ENCODE measurements at places on chromosomes 3 and 15. TPM values are rescaled to one million over a fixed set of nuclear protein-coding genes. Genes with fewer than 3 reads are reported as not detected.
A peak's percentile ranks its signal among the peaks of the same experiment; 100 is the strongest.

- DNase-seq, result no peak
Measured at GRCh38 chr15:52213206-52213605, 22.0 kb upstream of the GNB5 start.

DNA sequence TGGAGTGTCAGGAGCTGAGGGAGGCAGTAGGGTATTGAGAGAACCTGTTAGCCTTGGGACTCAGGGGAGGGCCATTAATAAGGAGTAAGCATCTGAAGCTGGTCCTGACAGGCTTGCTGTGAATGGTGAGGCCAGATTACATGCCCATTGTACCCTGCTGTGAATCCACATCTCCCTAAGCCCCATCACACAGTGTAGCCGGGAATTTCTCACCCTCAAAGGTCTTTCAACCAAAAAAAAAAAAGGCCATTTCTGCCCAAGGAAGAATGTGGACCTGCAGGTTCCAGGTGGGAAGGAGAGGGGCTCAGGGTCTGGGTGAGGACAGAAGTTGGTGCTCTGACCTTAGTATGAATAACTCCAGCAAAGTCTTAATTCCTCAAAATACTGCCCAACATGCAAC is 37.2 kb downstream of the MAGEF1 start:
- no peak for DNase-seq

DNA sequence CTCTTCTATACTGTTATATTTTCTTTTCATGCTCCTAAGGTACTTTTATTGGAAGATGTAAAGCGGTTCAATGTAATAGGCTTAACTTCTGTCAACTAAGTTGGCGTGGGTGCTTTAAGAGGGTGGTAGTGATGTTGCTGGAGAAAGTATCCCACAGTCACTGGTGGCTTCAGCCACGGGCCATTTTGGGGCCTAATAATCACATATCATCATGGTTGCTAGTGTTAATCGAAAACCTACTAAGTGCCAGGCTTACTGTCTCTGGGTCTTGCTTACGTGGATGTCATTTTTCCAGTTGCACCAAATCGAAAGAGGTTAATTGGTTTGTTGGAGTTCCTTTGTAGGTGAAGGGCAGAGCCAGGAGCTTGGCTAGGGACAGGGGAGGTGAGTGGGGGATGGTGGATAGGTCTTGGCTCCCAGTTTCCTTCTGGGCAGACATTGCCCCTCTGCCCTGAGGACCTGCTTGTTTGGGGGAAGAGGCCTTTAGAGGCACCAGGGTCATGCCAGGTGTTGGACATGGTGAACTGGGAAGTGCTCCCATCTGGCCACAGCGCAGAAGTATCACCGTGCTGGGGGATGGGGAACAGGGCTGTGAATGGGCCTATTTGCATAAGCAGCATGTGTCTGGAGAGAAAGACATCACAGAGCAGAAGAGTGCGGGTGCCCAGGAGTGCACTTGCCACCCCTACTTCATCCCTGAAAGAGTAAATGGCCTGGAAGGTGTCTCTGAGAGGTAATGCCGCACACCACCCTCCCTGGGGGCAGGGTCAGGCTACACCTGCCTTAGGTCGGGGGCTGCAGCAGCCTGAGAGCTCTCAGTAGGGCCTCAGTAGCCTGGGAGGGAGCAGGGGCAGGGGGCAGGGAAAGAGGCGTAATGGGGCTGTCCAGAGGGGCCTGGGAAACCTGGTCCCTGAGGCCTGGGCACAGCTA is 62.4 kb upstream of the POLG start:
- DNase-seq, result no peak

- no peak for DNase-seq
Measured at GRCh38 chr3:135181408-135181807, 386.3 kb downstream of the EPHB1 start.

DNA sequence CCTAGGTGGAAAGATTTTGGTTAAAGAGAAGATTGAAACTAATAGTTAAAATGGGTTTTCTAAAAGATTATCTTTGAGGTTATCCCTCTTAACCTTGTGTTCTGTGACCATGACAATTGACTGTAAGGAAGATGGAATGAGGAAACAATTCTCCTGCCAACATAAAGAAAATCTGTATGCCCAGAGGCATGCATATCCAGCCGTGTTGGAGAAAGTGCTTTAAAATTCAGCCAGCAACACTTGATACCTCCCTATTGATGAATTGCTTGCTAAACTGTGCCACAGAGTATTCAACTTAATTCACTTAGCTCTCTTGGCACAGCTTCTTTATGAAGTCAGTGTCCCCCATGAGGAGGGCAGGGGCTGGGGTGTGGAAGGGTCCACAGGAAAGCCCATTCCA is 203.5 kb downstream of the UBE2E2 start:
- no peak for DNase-seq

GRCh38 chr3:41164777-41165176 is 34.5 kb upstream of the CTNNB1 start:
- no peak for DNase-seq

DNA sequence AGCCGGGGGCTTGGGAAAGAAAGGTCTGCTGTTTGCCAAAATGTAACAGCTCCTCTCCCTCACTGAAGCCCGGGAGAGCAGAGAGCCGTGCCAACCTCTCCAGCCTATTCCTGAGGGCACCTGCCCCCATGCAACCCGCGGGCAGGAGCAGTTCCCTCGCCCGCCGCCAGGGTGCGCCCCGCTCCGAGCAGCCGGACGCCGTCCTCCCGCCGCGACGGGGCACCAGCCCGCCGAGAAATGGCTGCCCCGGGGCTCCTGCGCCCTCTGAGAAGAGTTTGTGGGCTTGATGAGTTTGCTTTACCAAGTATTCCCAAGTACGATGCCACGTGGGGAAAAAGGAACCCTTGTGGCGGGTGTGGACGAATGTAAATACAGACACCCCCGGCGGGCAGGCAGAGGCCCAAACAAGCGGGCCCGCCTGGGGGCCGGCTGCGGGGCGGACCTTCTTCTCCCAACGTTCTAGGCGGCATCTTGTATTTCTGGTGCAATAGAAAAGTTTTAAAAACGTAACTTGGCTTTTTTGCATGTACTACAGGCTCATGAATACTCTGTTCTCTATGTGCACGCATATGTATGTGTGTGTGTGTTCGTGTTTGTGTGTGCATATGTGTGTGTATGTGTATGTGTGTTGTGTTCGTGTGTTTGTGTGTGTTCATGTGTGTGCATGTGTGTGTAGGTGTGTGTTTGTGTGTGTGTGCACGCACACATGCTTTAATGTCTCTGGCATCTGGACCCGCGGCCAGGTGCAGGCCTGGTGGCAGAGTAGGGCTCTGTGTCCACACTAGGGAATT is 162.9 kb downstream of the CHSY1 start:
- peak; percentile 71 for DNase-seq

DNA sequence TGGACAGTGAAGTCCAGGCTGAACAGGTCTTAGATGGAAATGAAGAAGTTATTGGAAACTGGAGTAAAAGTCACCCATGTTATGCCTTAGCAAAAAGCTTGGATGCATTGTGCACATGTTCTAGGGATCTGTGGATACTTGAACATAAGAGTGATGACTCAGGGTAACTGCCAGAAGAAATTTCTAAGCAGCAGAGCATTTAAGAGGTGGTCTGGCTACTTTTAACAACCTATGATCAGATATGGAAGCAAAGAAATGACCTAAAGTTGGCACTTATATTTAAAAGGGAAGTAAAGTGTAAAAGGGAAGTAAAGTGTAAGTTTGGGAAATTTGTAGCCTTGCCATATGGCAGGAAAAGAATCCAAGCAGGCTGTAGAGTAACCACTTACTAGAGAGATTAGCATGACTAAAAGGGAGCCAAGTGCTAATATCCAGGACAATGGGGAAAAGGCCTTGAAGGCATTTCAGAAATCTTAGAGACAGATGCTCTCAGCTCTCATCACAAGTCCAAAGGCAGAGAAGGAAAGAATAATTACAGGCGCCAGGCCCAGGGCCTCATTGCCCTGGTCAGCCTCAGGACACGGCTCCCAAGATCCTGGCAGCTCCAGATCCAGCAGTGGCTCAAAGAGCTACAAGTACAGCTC is 73.9 kb upstream of the KCNH8 start:
- DNase-seq, result no peak

- no peak for DNase-seq
Measured at GRCh38 chr3:114332342-114333179, 38.7 kb downstream of the TIGIT start.

DNA sequence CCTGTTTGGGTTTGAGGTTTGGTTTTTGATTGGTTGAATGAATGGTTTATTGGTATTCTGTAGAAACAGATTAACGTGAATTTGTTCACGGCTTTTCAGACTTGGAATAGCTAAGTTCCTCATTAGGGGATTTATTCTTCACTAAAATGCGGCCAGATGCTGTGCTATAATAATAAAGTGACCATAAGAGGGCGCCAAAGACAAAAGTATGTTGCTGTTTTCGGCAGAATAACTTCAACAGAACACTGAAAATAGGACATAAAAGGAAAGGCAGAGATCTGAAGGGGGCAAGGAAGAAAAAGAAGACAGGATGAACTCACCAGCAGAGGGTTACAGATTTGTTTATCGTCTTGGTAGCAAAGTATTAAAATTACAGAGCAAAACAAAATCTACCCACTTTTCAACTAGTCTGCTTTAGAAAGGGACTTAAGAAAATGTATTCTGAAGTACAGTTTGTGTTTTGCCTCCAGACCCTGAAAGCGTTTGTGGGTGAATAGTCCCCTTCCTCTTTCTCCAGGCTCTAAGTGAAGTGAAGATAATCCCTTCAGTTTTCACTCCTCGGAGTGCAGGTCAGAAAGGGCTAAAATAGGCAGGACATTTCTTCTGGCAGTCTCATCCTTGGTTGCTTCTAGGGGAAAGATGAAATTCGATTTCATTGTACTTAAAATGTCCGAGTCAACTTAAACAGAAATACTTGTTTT is 147.6 kb downstream of the IL20RB start:
- no peak for DNase-seq

- no peak for DNase-seq
Measured at GRCh38 chr3:134228035-134228434, 22.6 kb downstream of the RYK start.

GRCh38 chr3:52831500-52832301 is 1.2 kb upstream of the ITIH4 start:
- no peak for DNase-seq

GRCh38 chr3:26280517-26280916 is 342.1 kb upstream of the LRRC3B start:
- DNase-seq, result no peak

- DNase-seq, result no peak
Measured at GRCh38 chr3:194572944-194573491, 60.2 kb downstream of the TMEM44 start.

GRCh38 chr3:20905210-20905805 is 719.3 kb upstream of the SGO1 start:
- no peak for DNase-seq

GRCh38 chr15:92839696-92840095 is 60.4 kb upstream of the CHD2 start:
- DNase-seq, result no peak

GRCh38 chr15:85407421-85408269 is 27.2 kb downstream of the AKAP13 start:
- DNase-seq, result no peak

- DNase-seq, result no peak
Measured at GRCh38 chr3:54870423-54870822, 57.4 kb downstream of the LRTM1 start.

DNA sequence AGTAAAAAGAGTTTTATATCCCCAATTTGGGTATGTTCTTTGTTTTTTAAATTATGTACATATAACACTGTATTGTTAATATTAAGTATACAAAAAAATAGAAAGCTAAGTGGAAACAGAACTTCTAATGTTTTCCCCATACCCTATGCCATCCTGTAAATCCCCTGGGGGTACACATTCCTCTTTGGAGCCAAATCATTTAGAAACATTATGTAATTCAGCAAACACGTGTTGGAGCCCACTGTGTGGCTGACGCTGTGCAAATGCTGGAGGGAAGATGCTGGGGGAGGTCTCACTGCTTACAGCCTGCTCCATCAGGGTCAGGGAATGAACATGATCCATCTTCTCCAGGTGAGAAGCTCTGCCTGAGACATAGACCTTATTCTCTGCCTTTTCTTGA is 52.8 kb downstream of the CRTC3 start:
- no peak for DNase-seq

DNA sequence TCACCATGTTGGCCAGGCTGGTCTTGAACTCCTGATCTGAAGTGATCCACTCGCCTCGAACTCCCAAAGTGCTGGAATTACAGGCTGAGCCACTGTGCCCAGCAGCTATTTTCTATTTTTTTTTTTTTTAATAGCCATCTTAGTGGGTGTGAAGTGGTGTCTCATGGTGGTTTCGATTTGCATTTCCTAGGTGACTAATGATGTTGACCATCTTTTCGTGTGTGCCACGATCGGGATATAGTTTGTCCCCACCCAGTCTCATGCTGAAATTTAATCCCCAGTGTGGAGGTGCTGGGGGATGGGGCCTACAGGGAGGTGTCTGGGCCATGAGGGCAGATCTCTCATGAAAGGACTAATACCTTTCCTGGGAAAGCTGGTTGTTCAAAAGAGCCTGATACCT is 41.8 kb upstream of the MUC13 start:
- no peak for DNase-seq

GRCh38 chr3:150408221-150409124 is at the start of gene TSC22D2:
Gene TSC22D2 (plus strand): TSS chr3:150408298. CDS start chr3:150409351, 1,053 bp downstream.
- DNase-seq, result peak; percentile 97

- DNase-seq, result peak; percentile 70
Measured at GRCh38 chr3:161310649-161311423, 60.5 kb downstream of the SPTSSB start.

- DNase-seq, result no peak
Measured at GRCh38 chr3:190345027-190345821, 23.0 kb upstream of the CLDN1 start.

- no peak for DNase-seq
Measured at GRCh38 chr15:58616171-58616570, 133.3 kb downstream of the ADAM10 start.

DNA sequence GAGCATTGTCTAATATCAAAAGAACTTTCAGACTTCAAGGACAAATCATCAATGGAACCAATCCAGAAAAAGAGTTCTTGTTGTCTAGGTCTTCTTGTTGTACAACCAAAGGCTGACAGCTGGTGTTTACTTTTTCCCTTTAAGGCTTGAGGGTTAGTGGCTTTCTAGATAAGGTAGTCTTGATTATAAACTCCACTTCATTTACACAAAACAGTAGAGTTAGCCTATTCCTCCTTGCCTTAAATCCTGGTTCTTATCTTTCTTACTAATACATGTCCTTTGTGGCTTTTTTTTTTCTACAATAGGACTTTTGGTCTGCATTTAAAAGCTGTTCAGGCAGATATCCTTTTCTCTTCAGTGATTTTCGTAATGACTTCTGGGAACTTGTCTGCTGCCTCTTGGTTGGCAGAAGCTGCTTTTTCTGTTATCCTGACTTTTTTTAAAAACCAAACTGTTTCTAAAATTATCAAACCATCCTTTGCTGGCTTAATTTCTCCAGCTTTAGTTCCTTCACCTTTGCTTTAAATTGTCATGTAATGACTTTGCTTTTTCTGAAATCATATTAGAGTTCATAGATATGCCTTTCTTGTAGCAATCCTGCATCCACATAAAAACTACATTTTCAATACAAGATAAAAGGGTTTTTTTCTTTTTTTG is 44.8 kb downstream of the STRIT1 start:
- no peak for DNase-seq

- DNase-seq, result no peak
Measured at GRCh38 chr3:11072631-11073030, 80.1 kb downstream of the SLC6A1 start.

CFAP91 gene
- not detected for total RNA-seq

LTK gene
- total RNA-seq, result 0.47 TPM

CFAP44 gene
- total RNA-seq, result 11.5 TPM

HTR3E gene
- not detected for total RNA-seq

SLC9C1 gene
- not detected for total RNA-seq

MRAS gene
- total RNA-seq, result 12.3 TPM

VGLL3 gene
- not detected for total RNA-seq

FETUB gene
- total RNA-seq, result not detected

IQCF5 gene
- not detected for total RNA-seq

KCNH8 gene
- total RNA-seq, result not detected

COL6A6 gene
- not detected for total RNA-seq

PLA2G4E gene
- not detected for total RNA-seq

Measured in natural killer cell treated with Interleukin-12 subunit alpha and Interleukin-12 subunit beta and Interleukin-15 and Interleukin-18, amount 100 ng/mL, for 72 hours (primary cell).